ENCODE measurements at places on chromosomes 5 and 9.

DNA sequence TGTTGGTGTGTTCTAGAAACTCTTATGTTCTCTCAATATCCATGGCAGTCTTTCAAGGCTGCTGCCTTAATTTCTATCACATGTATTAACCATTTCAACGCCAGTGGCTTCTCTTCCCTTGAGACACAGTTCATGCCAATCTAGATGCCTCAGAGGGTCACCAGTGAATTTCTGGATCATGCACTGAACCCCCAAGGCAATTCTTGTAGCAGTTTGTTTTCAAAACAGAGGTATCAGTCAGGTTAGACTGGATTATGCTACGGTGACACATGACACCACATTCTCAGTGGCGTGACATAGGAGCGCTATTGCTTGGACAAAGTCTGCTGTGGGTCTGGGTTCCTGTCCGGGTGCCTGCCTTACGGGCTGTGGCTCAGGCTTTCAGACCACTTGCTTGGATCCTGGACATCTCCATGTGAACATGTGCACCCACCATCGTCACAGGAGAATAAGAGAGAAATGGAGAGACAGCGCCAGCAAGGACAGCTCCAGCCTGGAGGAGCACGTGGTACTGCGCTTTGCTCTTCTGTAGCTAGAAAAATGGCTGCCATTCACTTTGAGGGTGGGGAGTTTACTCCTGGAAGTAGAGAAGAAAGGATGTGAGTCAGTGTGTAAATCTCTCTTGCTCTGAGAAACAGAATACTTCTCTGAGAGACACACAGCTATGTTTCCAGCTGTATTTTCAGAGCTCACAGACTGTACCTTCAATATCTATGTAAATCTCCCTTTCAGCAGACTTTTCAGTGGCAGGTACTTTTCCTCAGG, 329.3 kb upstream of the ADCY2 start:
- DNase-seq: no peak

DNA sequence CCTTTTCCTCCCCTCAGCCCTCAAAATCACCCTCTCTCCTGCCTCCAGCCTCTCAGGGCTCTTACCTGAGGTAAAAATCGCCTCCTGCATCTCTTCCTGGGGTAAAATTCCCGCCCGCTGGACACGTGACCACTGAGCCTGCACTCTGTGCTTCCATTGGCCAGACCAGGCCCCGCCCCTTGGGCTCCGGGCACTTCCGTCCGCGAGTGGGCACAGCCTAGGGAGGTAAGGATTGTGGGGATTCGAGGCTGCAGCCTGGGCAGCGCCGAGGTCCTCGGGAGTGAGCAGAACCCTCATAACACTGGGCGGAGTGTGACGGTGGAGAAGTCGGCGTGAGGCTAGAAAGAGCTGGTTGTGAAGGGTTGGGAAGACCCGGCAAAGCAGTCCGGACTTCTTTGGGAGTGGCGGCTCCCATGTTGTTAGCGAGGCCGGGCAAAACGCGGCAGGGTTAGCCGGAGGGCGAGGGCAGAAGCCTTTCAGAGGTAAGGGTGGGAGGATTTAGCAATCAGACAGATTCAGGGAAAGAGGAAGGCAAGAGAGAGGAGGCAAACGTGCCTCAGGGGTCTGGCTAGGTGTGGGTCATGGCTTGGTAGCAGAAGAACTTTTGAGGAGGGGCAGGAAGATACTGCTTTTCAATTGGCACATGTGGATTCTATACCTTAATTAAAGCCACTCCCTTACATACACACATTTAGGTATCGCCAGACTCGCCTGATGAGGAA, at the start of gene SHOC1:
TSS of gene SHOC1 (minus strand) at position 103 of the 722 bp plus-strand sequence. CDS start 3,519 bp downstream, outside the sequence.
- no peak for DNase-seq

- no peak for DNase-seq
Observed at GRCh38 chr5:163436515-163436914, 880 bp upstream of the CCNG1 start.

DNA sequence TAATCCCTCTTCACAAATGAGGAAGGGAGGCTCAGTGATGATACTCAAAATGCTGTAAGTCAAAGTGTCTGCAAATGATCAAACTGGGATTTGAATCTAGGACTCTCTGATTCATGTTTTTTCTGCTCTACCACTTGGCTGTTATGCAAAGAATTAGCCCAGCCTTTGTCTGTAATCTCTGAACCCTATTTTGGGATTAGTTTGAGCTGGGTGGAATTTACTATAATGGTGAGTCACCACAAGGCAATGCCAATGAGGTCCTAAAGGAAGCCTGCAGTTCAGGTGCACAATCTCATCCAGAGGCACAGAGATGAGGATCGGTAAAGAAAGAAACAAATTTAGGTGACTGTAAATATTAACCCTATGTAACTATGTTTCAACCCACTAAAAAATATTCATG, 29.2 kb downstream of the RFK start:
- DNase-seq: no peak

DNA sequence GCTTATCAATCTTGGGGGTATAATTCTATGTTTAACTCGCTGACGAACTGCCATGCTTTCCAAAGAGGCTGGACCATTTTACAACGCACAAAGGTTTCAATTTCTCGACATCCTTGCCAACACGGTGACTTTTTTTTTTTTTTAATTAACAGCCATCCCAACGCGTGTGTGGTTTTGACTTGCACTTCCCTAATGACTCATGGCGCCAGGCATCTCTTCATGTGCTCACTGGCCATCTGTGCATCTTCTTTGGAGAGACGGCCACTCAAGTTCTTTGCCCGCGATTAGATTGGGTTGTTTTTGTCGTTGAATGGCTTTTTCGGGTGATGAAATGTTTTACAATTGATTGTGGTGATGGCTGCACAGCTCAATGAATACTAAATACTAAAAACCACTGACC, 12.5 kb upstream of the CARD9 start:
- no peak for DNase-seq

GRCh38 chr9:7816021-7816420, 16.4 kb upstream of the DMAC1 start:
- DNase-seq: no peak

DNA sequence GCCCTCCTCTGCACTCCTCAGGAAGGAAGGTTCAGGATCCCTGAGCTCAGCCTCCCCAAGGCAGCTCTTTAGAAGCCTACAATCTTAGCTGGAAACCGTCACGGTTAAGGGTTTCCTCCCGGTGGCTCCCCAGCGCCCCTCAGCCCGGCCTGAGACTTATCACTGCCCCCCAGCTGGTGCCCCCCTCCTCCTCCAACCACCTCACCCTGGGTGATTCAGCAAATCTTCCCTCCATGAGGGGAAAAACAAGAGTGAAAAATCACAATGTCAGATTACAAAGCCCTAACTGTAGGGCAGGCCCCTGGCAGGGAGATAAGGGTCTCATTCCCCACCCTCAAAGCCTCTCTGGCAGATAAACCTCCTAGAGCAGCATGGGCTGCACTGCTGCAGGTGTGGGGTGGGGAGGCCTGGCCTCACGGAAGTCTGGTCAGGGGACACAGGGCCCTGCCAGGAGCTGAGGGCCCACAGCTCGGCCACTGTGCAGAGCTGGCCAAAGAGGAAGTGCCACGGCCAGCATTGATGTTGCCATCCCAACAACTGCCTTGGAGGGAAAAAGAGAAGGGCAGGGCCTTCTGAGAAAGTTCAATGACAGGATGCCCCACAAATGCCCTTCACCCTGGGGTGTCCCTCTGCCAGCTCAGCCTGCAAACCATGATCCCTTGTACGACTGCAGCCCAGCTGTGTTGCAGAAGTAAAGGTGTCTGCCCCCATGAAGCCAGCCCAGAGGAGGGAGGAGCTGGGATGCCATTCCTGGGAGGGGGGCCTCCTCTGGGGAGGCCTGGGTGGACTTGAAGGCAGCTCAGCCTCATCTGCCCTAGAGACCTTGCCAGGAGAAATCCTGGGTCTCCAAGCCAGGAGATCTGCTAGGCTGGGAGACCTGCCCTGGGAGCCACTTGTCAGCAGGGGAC, 25.9 kb downstream of the GFI1B start:
- DNase-seq: no peak

DNA sequence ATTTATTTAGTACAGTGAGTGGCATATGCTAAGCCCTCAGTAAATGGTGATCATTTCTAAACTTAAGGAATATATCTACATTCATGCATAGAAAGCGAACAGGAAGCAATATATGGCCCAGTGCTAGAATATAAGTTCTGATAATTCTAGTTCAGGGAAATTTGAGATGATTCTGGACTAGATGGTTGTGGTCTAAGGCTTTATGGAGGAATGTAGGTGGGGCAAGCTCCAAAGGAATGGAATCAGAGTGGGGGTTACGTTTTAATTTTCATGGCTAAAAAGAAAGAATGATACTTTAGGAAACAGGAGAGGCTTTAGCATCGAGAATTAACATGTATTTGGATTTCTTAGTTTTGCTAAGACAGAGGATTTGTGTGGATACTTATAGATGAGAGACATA, 56.1 kb downstream of the MTREX start:
- no peak for DNase-seq

- DNase-seq: no peak
Observed at GRCh38 chr5:76978869-76979268, 26.0 kb downstream of the CRHBP start.

DNA sequence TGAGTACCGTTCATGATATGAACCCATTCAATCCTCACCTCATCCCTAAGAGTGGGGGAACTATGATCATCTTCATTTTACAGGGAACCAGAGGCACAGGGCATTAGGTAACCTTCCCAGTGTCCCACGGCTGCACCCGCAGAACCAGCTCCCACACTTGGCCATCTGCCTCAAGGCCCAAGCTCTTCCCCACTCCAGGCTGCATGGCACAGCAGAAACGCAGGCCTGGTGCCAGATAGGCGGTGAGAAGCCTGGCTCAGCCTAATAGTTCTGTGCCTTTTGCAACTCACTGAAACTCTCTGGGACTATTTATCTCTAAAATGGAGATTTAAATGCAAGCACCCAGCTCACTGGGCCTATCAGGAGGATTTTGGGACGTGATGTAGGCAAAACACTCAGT, 90.8 kb upstream of the ZNF618 start:
- DNase-seq: no peak

DNA sequence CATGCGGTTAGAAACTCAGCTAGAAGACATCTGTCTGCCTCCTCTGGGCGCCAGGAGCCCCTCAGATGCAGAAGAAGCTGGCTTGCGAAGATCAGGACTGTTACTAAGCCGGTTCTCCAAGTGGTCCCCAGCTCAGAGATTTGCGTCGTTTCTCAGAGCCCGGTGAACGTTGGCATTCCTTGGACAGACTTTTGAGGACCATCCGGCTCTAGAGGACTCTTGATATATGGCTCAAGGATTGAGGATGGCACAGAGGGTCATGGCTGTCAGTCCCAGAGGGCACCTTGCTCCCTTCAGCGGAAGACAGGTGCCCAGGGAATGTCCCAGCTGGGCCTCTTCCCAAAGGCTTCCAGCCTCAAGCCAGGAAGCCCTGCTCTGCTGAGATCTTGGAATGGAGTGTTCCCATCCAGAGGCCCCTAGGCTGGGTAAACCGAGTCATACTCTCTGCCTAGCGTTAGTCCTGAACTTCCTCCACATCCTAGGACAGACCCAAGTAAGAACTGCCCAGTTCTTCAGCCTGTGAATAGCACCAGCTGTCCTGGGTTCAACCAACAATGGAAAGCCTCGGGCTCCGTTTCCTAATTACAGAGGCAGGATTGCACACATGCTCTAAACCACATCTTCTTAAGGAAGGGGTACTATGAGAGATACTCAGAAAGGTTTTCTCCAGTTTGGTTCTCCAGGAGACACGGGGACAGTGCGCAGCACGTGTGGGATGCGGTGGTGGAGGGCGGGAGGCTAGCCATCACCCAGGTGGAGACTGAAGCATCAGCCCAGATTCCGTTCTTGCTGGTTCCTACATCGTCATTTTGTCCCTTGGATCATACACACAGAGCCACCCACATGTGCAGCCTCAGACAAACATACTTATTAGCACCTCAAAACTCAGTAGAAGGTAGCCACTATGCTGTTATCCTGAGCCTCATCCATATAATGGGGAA, 51.4 kb downstream of the ZNF354C start:
- no peak for DNase-seq

GRCh38 chr5:96546120-96546519, 113.1 kb upstream of the PCSK1 start:
- DNase-seq: no peak

DNA sequence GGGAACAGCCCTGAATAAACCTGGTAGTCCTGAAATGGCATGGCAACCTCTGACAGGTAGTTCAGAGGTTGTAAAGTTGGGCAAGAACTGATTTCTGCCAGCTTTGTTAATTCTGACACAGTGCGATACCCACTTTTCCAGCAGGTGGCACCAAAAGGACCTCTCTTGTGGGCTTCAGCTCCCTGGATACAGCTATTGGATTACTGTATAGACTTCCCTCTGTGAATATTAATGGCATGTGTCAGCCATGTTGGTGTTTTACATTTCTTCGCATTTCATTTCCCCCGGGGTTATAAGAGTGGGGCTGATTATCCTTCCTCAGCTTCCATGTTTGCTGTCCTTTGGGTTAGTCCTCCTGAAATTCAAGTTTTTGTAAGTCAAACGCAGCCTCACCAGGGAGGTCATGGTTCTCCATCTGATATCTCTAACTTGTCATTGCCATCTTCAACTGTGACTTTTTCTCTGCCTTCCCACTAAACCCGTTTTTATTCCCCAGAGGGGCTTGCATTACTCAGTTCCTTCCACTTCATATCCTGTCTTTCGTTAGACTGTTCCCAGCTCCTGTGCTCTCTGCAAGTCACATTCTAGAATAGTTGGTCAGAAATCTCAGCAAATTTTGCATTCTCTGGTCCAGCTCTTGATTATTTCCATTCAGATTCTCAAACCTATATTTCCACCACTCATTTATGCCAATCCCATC, 135.6 kb downstream of the LIFR start:
- no peak for DNase-seq

GRCh38 chr9:32180597-32180996, 203.8 kb upstream of the ACO1 start:
- DNase-seq: no peak

DNA sequence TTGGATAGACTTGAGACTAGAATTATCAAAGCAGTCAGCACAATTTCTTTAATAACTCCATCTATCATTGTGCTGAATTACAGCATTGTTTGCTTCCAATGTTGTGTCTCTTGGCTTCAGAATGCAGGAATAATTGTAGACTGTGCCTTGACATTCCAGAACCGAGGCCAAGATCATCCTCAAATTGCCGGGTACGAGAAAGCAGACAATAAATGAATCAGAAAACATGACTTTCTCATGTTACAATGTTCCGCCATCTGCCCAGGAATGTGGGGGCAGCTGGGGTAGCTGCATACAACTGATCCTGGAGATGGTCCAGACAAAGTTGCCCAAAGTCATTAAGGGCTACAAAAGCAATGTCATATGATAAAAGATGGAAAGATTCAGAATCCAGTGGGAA, 206.2 kb upstream of the SGCD start:
- DNase-seq: no peak

DNA sequence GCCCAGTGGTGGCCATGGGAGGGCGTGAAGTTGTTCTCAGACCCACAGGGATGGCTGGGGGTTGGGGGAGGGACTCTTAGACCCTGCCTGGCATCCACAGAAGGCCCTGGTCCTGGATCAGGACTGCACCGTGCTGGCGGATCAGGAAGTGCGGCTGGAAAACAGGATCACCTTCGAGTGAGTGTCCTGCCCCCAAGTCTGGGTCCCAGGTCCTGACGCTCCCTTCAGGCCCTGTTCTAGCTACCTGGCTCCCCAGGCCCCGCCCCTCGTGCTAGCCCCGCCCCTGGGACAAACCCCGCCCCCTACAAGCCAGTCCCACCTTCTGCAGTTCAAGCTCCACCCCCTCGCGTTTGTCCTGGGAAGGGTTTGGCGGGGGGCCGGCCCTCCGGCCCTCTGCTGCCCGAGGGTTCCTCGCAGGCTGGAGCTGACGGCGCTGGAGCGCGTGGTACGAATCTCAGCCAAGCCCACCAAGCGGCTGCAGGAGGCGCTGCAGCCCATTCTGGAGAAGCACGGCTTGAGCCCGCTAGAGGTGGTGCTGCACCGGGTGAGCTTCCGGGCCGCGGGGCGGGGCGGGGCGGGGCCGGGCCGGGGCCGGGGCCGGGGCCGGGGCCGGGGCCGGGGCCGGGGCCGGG, 12.9 kb downstream of the RGS14 start:
- no peak for DNase-seq

Measured in activated CD8-positive, alpha-beta memory T cell treated with anti-CD3 and anti-CD28 coated beads for 4 hours (primary cell).